Naive thymus-derived CD8-positive, alpha-beta T cell (primary cell): ENCODE measurements at places on chromosomes 3 and 15. TPM values are rescaled to one million over a fixed set of nuclear protein-coding genes. Genes with fewer than 3 reads are reported as not detected.

DNA sequence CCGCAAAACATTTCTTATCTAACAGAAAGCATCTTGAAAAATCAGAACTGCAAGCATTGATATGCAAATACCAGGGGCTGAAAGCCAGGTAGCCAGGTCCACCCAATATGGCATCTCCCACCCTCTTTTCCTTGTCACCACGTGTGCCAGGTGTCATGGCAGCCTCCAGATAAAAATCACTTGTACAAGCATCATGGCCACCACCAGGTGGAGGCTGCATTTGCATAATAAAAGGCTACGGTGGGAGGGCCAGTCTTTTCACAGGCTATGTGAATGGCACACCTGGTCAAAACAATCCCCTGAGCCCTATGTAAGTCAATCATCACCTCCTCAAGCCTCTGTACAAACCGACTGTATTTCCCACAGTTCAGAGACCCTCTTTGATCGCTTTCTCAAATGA lies 1233.1 kb upstream of the ALCAM start:
- no peak for DNase-seq
- no peak overlapping the region for H3K4me3 ChIP-seq
- H3K36me3 ChIP-seq, result no peaks in the 10 kb centered on the region
- H3K27ac ChIP-seq, result no peak overlapping the region
- H3K4me1 ChIP-seq, result no peaks in the 10 kb centered on the region

SPINK8 gene
- not detected for total RNA-seq

CACNA2D2 gene
- total RNA-seq, result 4.9 TPM

- H3K4me1 ChIP-seq, result peaks cover 8% of the 10 kb centered on the region
- H3K27ac ChIP-seq, result no peak overlapping the region
- DNase-seq, result no peak
Measured at GRCh38 chr3:148954981-148955380, 36.4 kb upstream of the GYG1 start.

GRK7 gene
- total RNA-seq, result 0.44 TPM

DNA sequence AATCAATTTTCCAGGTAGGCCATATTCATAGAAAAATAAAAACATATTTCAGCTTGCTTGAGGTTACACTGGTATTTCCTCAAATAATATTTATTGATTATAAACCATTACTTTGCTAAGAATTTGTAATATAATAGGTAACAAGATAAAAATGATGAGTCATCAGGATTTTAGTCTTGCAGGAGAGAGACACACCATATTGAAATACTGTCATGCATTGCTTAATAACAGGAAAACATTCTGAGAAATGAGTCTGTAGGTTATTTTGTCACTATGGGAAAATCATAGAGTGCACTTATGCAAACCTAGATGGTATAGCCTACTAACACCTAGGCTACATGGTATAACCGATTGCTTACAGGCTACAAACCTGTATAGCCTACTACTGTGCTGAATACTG lies 990.5 kb downstream of the OTOL1 start:
- no peak overlapping the region for H3K4me3 ChIP-seq
- no peak overlapping the region for H3K27ac ChIP-seq
- no peaks in the 10 kb centered on the region for H3K36me3 ChIP-seq
- no peaks in the 10 kb centered on the region for H3K27me3 ChIP-seq
- no peaks in the 10 kb centered on the region for H3K4me1 ChIP-seq

GRCh38 chr3:29644261-29644660 lies 363.4 kb downstream of the RBMS3 start:
- H3K4me1 ChIP-seq, result no peaks in the 10 kb centered on the region
- DNase-seq, result no peak
- H3K27me3 ChIP-seq, result no peaks in the 10 kb centered on the region
- no peak overlapping the region for H3K4me3 ChIP-seq
